NCI-H526 treated with DMSO at 0.1 percent for 48 hours (cell line): ENCODE measurements at places on chromosomes 2 and 18.

GRCh38 chr18:10752382-10752781 is 226.6 kb downstream of the NAPG start:
- DNase-seq = no peak

DNA sequence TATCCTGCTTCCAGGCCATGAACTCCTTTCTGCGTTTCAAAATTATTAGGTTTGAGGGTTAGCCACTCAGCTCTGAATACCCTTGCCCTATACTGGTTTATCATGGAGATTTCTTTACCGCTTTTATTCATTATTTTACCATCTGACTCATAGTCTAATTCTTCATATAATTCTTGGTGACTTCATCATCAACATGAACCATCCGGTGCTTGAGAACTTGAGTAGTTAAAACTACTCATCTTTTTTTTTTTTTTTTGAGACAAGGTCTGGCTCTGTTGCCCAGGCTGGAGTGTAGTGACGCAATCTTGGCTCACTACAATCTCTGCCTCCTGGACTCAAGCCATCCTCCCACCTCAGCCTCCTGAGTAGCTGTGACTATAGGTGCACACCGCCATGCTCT is 94.2 kb upstream of the LHCGR start:
- DNase-seq = no peak

DNA sequence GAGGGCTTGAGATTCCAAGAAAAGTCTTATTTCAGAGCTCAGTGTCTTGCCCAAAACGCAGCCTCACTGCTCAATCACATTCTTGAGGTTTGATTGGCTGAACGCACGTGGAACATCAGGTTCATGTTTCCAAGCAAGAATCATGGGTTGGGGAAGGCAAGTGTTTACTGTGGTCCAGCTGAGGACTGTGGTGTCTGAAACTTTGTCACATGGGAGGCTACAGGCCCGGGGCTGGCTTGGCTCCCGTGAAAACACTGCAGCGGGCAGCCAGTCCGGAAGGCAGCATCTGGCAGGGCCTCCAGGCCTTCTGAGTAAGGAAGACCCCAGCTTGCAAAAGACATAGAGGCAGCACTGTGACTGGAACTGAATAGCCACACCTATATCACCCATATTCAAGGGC is 84.7 kb downstream of the POLR1A start:
- no peak for DNase-seq

- no peak for DNase-seq
Observed at GRCh38 chr18:49612515-49613033, 50.7 kb downstream of the LIPG start.

DNA sequence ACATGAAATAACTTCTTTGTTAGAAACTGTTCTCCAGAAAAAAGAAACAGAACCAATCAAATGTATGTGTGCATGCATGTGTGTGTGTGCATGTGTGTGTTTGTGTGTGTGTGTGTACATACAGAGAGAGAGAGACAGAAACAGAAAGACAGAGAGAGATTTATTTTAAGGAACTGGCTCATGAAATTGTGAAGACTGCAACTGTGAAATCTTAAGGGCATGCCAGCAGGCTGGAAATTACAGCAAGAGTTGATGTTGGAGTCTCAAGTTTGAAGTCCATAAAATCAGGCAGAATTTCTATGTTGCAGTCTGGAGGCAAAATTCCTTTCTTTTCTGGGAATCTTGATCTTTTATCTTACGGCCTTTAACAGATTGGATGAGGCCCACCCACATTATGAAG is 168.9 kb upstream of the CDH20 start:
- DNase-seq = no peak
